ENCODE measurements at places on chromosomes 2 and 18. TPM values are rescaled to one million over a fixed set of nuclear protein-coding genes. Genes with fewer than 3 reads are reported as not detected.
A peak's percentile ranks its signal among the peaks of the same experiment; 100 is the strongest.

DNA sequence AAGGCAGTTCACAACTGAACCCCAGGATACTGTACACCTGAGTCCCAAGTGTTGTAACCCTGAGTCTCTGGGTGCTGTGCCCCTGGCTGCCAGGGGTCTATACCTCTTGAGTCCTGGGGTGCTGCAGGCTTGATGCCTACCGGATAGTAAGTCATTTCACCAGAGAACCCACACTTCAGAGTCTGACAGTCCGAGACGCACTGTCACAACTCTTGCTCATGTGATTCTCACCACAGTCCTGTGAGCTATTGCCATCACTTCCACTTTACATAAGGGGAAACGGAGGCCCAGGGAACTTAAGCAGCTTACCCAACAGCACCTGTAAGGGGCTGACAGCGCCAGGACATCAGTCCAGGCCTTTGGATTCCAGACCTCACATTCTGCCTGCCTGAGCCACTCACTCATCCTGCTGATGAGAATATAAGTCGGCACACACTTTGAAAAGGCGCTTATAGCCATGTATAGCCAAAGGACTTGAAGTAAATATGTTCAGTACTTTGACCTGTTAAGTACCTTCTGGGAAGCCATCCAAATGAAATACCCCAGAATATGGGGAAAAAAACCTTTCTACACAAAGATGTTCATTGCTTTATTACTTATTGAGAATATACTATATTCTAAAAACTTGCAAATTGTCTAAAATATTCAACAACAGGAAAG is 180.7 kb upstream of the ID2 start:
- DNase-seq: no peak

THUMPD2 gene
- polyA plus RNA-seq: 5.3 TPM

GRCh38 chr2:224938651-224939182 is 103.6 kb downstream of the DOCK10 start:
- no peak for DNase-seq

- DNase-seq: peak; percentile 58
Observed at GRCh38 chr2:36663851-36664695, 32.4 kb upstream of the VIT start.

GRCh38 chr2:18372641-18373040 is 187.8 kb downstream of the RDH14 start:
- no peak for DNase-seq

- DNase-seq: no peak
Observed at GRCh38 chr2:206004004-206004693, 81.8 kb downstream of the INO80D start.

DNA sequence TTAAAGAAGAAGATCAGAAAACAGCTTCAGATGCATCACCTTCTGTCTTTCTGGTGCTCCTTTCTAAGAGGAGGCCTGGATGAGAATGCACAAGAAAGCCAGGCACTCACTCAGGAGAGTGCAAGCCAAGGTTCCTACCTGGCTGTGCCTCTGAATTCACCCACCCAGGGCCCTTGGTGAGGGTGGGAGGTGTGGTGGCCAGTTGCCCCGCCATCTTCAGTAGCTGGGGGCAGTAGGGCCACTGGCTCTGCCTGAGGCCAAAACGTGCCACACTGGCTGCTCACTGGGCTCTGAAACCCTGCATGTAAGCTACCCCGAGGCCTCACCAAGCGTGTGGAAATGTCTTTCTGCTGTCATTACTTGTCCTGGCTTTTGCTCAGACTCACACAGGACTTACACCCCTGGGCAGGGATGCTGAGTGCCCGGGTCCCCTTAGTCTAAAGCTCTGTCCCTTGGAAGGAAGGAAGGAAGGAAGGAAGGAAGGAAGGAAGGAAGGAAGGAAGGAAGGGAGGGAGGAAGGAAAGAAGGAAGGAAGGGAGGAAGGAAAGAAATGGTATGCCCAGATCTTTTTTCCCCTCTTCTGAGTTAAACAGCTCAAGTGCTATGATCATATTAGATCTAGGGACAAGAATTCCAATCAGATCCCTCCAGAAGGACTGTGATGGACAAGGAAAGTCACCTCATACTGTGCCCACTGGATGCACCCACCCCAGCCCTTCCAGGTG is 8.5 kb upstream of the LBH start:
- DNase-seq: no peak

DNA sequence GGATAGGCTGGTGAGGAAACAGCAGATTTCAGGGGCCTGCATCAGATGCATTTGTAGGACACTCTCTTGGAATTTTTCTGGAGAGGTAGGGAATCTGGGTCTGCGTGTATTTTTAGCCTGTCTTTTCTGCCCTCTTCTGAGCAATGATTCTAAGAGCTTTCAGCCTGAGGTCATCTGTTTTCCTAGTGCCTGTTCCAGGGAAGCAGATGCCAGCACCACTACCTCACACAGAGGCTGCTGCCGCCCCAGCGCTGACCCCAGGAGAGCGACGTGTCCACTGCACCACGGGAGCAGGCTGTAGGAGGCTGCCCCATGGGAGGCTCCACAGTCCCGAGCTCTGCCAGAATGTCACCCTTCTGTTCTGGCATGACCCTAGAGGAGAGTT is 316.5 kb downstream of the CYP26B1 start:
- DNase-seq: no peak

DNA sequence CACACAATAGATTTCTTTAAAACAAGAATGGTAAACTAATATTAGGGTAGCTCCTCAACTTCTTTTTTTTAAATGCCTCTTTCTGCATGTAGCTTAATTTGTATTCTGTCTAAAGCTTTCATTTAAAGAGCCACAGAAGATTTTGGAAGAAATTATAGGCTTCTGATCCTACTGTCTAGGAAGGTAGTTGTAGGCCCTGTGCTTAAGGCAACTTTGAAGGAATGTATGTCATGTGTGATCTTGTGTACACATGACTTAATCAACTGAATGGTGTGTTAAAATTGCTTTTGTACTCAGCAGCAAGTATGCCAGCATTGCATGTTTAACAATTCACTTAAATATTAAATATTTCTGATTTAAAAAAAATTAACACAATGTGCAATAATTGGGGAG is 51.5 kb upstream of the LYPD6 start:
- DNase-seq: no peak

ALK gene
- not detected for polyA plus RNA-seq
